ENCODE measurements at places on chromosomes 1 and 21. TPM values are rescaled to one million over a fixed set of nuclear protein-coding genes. Genes with fewer than 3 reads are reported as not detected.

The GPR37L1 gene
- total RNA-seq = not detected

The CFHR5 gene
- not detected for total RNA-seq

The SRM gene
- 63.3 TPM for total RNA-seq

The SYTL1 gene
- total RNA-seq = 0.52 TPM

The GPR3 gene
- not detected for total RNA-seq

Measured in psoas muscle (tissue), 8 donors.